ENCODE measurements at places on chromosomes 13 and 19. TPM values are rescaled to one million over a fixed set of nuclear protein-coding genes. Genes with fewer than 3 reads are reported as not detected.

GRCh38 chr13:107612376-107612775 lies 603.0 kb downstream of the LIG4 start:
- no peaks in the 10 kb centered on the region for H3K4me1 ChIP-seq
- H3K27me3 ChIP-seq: no peaks in the 10 kb centered on the region
- no peaks in the 10 kb centered on the region for H3K36me3 ChIP-seq
- no peak for DNase-seq

DNA sequence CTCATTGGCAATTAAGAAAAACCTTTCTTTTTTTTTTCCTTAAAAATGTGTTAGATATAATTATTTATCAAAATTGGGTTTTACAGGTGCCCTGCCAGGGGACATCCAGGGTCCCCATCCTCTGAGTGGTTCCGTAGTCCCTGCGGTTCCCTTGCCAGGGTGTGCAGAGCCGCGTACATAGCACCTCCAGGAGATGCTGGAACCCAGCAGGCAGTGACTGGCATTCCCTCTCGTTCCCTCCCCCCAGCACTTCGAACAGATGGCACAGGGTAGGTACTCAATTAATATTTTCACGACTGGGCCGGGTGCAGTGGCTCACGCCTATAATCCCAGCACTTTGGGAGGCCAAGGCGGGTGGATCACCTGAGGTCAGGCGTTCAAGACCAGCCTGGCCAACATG lies 82.0 kb downstream of the COL4A1 start:
- H3K4me1 ChIP-seq: peaks cover 7% of the 10 kb centered on the region
- no peak overlapping the region for H3K4me3 ChIP-seq
- DNase-seq: no peak
- H3K36me3 ChIP-seq: no peaks in the 10 kb centered on the region
- no peaks in the 10 kb centered on the region for H3K27me3 ChIP-seq

GRCh38 chr13:44312834-44313551 lies 60.6 kb upstream of the SERP2 start:
- H3K36me3 ChIP-seq: no peaks in the 10 kb centered on the region
- no peak for DNase-seq
- H3K27ac ChIP-seq: no peak overlapping the region
- H3K4me3 ChIP-seq: no peak overlapping the region
- H3K4me1 ChIP-seq: peaks cover 14% of the 10 kb centered on the region

Gene SIGLEC12
- 0.06 TPM for total RNA-seq

- no peaks in the 10 kb centered on the region for H3K27me3 ChIP-seq
- H3K4me3 ChIP-seq: no peak overlapping the region
- no peak for DNase-seq
- H3K4me1 ChIP-seq: no peaks in the 10 kb centered on the region
- no peak overlapping the region for H3K27ac ChIP-seq
- H3K36me3 ChIP-seq: peaks cover 52% of the 10 kb centered on the region
Observed at GRCh38 chr13:95627590-95627989, 16.9 kb downstream of the DZIP1 start.

Gene CEBPA
- total RNA-seq: 5.1 TPM

GRCh38 chr13:20774746-20775145 lies 985 bp upstream of the EEF1AKMT1 start:
- no peak overlapping the region for H3K27ac ChIP-seq
- no peak for DNase-seq
- no peaks in the 10 kb centered on the region for H3K36me3 ChIP-seq
- peaks cover 5% of the 10 kb centered on the region for H3K4me1 ChIP-seq

Gene RXFP2
- not detected for total RNA-seq

DNA sequence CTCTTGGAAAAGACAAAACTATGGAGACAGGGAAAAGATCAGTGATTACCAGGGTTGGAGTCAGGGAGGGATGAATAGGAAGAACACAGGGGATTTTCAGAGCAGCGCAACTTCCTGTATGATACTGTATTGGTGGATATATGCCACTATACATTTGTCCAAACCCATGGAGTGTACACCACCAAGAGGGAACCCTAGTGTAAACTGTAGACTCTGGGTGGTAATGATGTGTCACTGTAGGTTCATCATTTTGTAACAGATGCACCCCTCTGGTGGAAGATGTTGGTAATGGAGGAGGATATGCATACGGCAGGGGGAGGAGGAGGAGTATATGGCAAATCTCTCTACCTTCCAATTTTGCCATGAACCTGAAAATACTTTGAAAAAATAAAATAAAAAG lies 68.1 kb downstream of the UFM1 start:
- H3K27me3 ChIP-seq: no peaks in the 10 kb centered on the region
- no peak overlapping the region for H3K27ac ChIP-seq
- no peak for DNase-seq
- H3K4me3 ChIP-seq: no peak overlapping the region
- no peaks in the 10 kb centered on the region for H3K4me1 ChIP-seq
- no peaks in the 10 kb centered on the region for H3K36me3 ChIP-seq

DNA sequence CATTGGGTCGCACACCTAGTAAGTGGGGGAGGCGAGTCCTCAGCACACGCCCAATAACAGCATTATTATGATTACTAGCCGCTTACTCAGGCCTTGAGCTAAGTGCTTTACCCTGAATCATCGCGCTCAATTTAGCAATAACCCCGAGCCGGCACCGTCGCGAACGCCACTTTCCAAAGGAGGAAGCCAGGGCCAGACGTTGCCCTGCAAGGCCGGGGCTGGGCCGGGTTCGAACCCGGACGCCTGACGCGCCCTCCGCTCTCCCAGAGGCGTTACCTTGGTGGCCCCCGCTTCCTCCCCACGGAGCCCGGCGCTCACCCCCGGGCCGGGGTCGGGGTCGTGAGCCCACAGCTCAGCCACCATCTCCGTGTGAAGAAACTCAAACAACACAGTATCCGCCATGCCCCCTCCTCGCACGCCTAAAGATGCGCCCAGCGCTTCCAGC lies at the start of gene TRAPPC6A:
Gene TRAPPC6A (minus strand): TSS at position 421 of the 445 bp plus-strand sequence. CDS start 19 bp downstream, at position 402.
- H3K4me1 ChIP-seq: peaks cover 25% of the 10 kb centered on the region
- peak within 1 kb of the TSS; percentile 87 for H3K4me3 ChIP-seq
- peaks cover 12% of the 10 kb centered on the region for H3K36me3 ChIP-seq
- no peak for DNase-seq
- peak within 1 kb of the TSS; percentile 95 for H3K27ac ChIP-seq

GRCh38 chr13:100536643-100537180 lies 51.9 kb downstream of the GGACT start:
- peaks cover 30% of the 10 kb centered on the region for H3K36me3 ChIP-seq
- no peak for DNase-seq
- no peak overlapping the region for H3K27ac ChIP-seq
- H3K27me3 ChIP-seq: no peaks in the 10 kb centered on the region
- H3K4me3 ChIP-seq: no peak overlapping the region
- H3K4me1 ChIP-seq: peaks cover 5% of the 10 kb centered on the region

Gene MAST1
- 39.1 TPM for total RNA-seq

DNA sequence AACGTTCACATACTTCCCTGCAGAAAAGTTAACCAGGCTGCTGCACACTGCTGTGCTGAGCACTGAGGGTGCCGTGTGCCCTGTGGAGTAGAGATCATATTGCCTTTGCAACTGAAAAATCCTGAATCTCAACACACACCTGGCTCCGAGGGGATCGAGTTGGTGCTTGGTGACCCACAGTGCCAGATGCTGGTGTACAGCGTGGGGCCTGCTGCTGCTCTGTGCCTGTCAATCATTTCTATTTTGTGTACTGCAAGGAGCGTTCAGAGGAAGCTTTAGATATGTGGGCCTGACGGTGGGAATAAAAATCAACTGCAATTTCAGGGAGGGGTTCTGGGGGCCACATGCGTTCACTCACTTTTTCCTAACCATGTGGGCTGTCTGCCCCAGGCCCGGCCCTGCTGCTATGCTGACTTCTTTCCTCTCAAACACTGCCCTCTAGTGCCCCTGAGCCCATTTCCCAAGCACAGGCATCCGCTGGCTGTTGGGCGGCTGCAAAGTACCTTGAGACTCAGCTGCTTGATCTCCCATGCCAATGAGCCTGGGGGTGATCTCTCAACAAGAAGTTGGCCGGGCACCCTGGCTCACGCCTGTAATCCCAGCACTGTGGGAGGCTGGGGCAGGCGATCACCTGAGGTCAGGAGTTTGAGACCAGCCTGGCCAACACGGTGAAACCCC lies 9.7 kb upstream of the LENG8 start:
- DNase-seq: peak; percentile 83
- H3K27me3 ChIP-seq: no peaks in the 10 kb centered on the region
- H3K4me3 ChIP-seq: no peak overlapping the region
- peaks cover 43% of the 10 kb centered on the region for H3K36me3 ChIP-seq
- peaks cover 44% of the 10 kb centered on the region for H3K4me1 ChIP-seq

DNA sequence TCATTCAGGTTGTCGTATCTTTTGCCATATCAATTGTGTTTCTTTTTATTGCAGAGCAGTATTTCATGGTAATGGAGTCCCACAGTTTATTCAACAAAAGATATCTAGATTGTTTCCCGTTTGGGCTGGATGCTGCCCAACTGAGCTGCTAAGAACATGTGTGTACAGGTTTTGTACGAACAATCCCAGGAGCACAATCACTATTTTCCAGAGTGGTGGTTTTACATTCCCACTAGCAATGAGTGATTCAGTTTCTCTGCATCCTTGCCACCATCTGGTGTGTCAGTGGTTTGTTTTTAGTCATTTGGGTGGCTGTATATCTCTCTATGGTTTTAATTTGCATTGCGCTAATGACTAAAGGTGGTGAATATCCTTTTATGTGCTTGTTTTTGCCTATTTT lies 52.7 kb upstream of the ZDHHC20 start:
- no peaks in the 10 kb centered on the region for H3K27me3 ChIP-seq
- peaks cover 2% of the 10 kb centered on the region for H3K36me3 ChIP-seq
- no peak overlapping the region for H3K4me3 ChIP-seq
- peak; percentile 81 for DNase-seq
- no peak overlapping the region for H3K27ac ChIP-seq
- no peaks in the 10 kb centered on the region for H3K4me1 ChIP-seq

DNA sequence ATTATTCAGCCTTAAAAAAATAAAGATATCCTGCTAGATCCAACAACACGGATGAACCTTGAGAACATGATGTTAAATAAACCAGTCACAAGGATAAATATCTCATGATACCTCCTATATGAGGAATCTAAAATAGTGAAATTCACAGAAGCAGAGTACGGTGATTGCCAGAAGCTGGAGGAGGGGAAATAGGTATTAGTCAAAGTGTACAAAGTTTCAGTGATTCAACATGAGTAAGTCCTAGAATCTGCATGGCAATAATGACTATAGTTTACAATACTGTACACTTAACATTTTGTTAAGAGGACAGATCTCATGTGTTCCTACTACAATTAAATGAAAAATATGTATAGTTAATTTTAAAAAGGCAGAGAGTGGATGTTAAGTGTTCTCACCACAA lies 206.6 kb upstream of the SLC10A2 start:
- H3K27me3 ChIP-seq: no peaks in the 10 kb centered on the region
- H3K27ac ChIP-seq: no peak overlapping the region
- DNase-seq: no peak

DNA sequence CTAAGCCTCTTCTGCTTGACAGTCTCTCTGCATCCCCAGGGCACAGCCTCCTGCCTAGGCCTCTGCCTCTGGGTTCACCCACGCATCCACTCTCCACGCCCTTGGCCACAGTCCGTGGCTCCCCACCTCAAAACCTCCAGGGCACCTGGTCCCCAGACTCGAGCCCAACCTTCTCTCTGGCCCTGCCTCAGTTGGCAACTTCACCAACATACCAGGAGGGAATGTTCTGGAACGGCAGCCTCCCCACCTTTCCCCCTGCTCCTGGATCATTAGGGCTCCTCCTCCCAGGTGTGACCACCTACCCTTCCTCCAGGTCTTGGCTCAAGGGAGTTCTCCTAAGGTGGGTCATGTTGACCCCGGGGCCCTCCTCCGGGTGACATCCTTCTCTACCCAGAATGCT lies 69.1 kb downstream of the SOX1 start:
- H3K4me1 ChIP-seq: peaks cover 20% of the 10 kb centered on the region
- no peaks in the 10 kb centered on the region for H3K36me3 ChIP-seq
- peaks cover 11% of the 10 kb centered on the region for H3K27me3 ChIP-seq

GRCh38 chr13:112638157-112638750 lies 50.3 kb upstream of the TUBGCP3 start:
- H3K27me3 ChIP-seq: peaks cover 18% of the 10 kb centered on the region
- H3K27ac ChIP-seq: no peak overlapping the region
- no peak for DNase-seq
- H3K4me1 ChIP-seq: peaks cover 4% of the 10 kb centered on the region
- no peak overlapping the region for H3K4me3 ChIP-seq

- DNase-seq: no peak
- H3K27me3 ChIP-seq: no peaks in the 10 kb centered on the region
- H3K36me3 ChIP-seq: no peaks in the 10 kb centered on the region
- H3K4me3 ChIP-seq: no peak overlapping the region
- no peaks in the 10 kb centered on the region for H3K4me1 ChIP-seq
Observed at GRCh38 chr13:87344176-87344575, 327.0 kb upstream of the SLITRK5 start.
